Vein endothelial cell (primary cell): ENCODE measurements at places on chromosomes 3 and 15. TPM values are rescaled to one million over a fixed set of nuclear protein-coding genes. Genes with fewer than 3 reads are reported as not detected.

The THRB gene
- 0.19 and 0.33 TPM in 2 replicates for total RNA-seq

The GPR176 gene
- total RNA-seq = 56.6 and 83.3 TPM in 2 replicates

The NR1I2 gene
- total RNA-seq = 0.38 TPM in 1 of 2 replicates, not detected in the other

The C3orf70 gene
- total RNA-seq = 0.33 and 0.67 TPM in 2 replicates

The OIP5 gene
- total RNA-seq = 4.2 and 6.8 TPM in 2 replicates

The SLC12A8 gene
- 0.65 and 0.86 TPM in 2 replicates for total RNA-seq

The TRPM1 gene
- 0.38 and 1.3 TPM in 2 replicates for total RNA-seq

The CCR1 gene
- not detected in 2 replicates for total RNA-seq

The ARHGEF26 gene
- total RNA-seq = 0.65 and 1.2 TPM in 2 replicates

The MRPS25 gene
- 19.9 and 22.4 TPM in 2 replicates for total RNA-seq
